T-cell (primary cell): ENCODE measurements at places on chromosomes 4 and X. TPM values are rescaled to one million over a fixed set of nuclear protein-coding genes. Genes with fewer than 3 reads are reported as not detected.

The MAGEA8 gene
- total RNA-seq, result not detected

The MAP3K15 gene
- not detected for total RNA-seq

The BTK gene
- total RNA-seq, result 4.1 TPM

The FGF16 gene
- total RNA-seq, result not detected

The CXCL5 gene
- not detected for total RNA-seq

The DAPP1 gene
- total RNA-seq, result 14.3 TPM

The C1QTNF7 gene
- not detected for total RNA-seq

DNA sequence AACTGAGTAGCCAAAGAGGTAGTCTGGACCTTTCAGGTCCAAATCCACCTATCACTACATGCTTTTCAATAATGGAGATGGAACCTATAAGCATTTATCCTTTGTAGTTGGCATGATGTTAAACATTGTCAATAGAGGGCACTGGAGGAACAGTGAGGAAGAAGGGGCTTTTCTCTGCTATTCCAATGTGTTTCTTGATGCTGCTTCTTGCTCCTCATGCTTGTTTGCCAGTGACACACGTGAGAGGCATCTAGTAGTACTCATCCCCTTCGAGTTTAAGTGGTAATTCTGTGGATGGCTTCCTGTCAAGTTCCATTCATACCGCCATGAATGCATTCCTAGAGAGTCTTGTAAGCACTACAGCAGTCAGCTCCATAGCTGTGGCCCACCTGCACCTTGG, 84.0 kb downstream of the NAA11 start:
- no peak for DNase-seq
- no peak overlapping the region for H3K4me3 ChIP-seq
- no peaks in the 10 kb centered on the region for H3K4me1 ChIP-seq

DNA sequence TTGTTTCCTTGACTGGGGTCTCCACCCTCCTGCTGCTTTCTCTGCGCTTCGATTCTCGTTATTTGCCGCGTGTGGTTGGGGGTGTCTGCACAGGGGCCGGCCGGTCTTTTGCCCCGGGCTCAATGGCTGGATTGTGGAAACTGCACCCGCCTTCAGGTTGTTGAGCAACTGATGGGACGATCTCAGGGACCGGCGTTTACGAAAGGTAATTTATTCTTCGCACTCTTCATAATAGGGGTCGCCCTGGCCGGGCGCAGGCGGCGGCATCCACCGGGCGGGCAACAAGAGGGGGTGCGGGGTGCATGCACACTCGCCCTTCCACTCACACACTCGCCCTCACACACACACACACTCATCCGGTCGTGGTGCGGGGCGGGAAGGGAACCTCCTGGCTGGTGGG, 1.4 kb downstream of the ADGRL3 start:
- no peak overlapping the region for H3K27ac ChIP-seq
- peaks cover 5% of the 10 kb centered on the region for H3K27me3 ChIP-seq
- no peak overlapping the region for H3K4me3 ChIP-seq
- no peaks in the 10 kb centered on the region for H3K36me3 ChIP-seq
- no peak for DNase-seq
- no peaks in the 10 kb centered on the region for H3K4me1 ChIP-seq

GRCh38 chr4:133891011-133891410, 310.6 kb downstream of the PABPC4L start:
- no peaks in the 10 kb centered on the region for H3K36me3 ChIP-seq
- no peaks in the 10 kb centered on the region for H3K27me3 ChIP-seq
- H3K4me1 ChIP-seq, result no peaks in the 10 kb centered on the region
- H3K4me3 ChIP-seq, result no peak overlapping the region
- no peak overlapping the region for H3K27ac ChIP-seq
